Activated naive CD8-positive, alpha-beta T cell treated with anti-CD3 and anti-CD28 coated beads, Interleukin-2, amount 10 ng/mL, durations not matched to agents 7 days and 5 days (primary cell): ENCODE measurements at places on chromosomes 3 and 15. TPM values are rescaled to one million over a fixed set of nuclear protein-coding genes. Genes with fewer than 3 reads are reported as not detected.

The KBTBD8 gene
- total RNA-seq = 9.2 TPM

DNA sequence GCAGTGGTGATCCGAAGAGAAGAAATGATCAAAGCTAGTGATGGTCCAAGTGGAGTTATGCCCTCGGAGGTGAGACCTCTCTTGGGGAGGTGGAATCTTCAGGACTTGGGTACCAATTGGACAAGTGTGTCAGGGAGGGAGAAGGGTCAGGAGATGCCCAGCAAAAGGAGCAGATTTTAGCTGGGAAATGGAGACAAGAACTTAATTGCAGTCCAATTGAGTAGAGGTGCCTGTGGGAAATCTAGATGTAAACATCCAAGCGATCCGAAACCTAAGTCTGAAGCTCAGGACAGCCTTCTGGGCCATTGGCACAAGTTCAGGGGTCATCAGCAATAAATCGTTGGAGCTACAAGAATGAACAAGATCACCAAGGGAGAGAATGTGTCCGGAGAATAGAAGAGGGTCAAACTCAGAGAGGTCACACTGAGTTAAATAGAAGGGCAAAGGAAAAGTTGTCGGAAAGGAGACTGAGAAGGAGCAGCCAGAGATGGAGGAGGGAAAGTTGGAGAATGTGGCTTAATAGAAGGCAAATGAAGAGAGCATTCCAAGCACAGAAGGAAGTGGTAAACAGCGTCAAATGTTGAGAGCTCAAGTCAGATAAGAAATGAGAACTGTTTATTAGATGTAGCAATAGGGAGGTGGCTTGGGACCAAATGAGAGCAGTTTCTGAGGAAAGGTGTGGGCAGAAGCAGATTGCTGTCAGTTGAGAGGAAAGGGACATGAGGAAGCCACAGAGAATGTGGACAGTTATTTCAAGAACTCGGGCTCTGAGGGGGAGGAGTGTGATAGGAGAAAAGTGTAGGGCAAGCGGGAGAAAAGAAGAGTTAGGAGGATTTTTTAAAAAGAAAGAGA, 64.2 kb upstream of the FNDC3B start:
- no peak for DNase-seq

DNA sequence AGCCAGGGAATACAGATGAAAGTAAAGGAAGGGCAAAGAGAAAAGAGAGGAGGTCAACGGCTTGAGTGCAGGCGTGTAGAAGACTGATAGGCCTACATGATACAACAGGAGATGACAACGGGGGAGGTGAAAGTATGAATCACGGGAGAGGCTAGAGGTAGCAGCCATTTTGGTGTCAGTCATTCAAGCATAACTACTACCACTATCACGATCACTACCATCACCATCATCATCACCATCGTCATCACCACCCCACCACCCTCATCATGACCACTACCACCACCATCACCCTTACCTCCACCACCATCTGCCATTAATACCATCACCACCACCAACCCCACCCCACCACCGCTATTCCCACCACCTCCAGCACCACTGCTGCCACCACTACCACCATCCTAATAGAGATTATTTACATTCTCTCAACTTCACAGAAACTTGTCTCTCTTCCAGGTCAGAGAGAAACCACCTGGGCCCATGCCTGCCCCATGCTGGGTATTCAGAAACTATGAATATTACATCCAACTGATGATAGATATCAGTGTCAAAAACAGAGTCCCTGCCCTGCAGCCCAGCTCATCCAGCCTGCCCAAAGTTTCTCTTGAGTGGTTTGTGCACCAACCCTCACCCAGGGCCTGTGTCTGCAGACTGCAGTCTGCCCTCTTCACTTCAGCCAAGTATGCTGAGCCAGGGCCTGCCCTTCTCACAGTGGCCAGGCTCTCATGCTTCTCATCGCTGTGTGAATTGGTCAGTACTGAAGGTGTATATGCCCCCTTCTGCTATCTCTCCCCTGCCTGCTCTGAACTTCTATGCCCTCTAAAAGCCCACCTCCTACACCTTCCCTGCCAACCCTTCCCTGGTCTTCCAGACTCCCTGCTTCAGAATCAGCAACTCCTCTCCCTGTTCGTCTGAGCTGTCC, 215.6 kb upstream of the TLE3 start:
- no peak for DNase-seq

DNA sequence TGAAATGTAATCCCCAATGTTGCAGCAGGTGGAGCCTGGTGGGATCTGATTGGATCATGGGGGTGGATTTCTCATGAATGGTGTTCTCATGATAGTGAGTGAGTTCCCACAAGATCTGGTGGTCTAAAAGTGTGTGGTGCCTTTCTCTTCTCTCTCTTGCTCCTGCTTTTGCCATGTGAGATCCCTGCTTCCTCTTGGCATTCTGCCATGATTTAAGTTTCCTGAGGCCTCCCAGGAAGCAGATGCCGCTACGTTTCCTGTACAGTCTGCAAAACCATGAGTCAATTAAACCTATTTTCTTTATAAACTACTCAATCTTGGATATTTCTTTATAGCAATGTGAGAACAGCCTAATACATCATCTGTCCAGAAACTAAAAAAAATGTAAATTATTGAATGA, 298.3 kb downstream of the MEX3B start:
- no peak for DNase-seq

GRCh38 chr3:188453431-188454384, 299.8 kb downstream of the LPP start:
- DNase-seq = no peak

DNA sequence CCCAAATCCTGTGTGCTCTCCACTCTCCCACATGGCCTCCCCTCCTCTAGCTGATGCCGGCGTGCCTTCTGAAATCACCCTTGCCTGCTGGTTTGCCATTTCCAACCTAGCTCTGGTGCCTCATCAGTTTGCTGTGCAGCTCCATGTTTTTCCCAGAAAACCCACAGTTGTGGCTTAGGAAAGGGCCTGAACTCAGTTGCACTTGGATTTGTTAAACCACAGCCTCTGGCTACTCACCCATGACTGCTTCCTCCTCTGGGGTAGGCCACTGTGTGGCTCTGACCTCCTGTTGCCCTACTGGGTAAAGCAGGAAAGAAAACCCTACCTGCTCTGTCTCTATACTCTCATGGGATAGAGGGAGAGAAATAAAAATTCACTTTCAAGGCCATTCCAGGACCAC, 97.3 kb downstream of the DAPK2 start:
- DNase-seq = no peak

GRCh38 chr3:194189243-194189791, 53.4 kb downstream of the HES1 start:
- DNase-seq = no peak

DNA sequence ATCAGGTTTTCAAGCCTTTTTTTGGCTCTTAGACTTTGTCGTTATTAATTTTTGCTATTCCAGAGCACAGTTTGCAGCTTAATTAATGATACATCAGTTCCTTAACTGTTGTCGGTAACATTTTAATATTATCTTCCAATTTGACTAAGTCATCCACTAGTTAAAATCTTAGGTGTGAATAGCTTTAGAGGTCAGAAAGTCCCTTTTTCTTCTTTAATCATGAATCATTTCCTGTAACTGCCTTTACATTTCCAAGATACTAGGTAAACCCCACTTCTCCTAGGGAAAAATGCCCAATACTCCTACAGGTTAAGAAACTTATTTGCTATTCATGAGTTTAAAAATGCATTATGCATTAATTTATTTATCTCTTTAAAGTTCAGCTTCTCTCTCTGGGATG, 260.9 kb upstream of the CFAP20DC start:
- DNase-seq = no peak

GRCh38 chr3:4531478-4532025, 38.4 kb downstream of the ITPR1 start:
- no peak for DNase-seq

DNA sequence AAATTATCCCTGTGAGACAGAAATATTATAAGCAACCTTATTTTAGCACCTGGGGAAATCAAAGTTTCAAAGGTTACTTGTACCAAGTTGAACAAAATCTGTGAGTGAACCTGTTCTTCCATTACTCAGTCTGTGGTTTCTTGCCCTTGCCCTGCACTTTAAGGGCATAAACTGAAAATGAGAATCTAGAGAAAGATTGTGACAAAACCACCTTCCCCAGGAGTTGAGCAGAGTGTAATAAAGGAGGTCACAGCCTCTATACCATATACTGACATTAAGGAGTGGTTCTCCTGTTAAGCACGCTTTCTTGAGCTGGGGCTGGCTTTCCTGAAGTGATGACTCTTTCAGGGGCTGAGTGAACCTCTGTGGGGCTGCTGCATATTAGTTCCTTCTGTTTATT, 143.4 kb downstream of the PDCD6IP start:
- DNase-seq = no peak

- no peak for DNase-seq
These were observed 575.8 kb downstream of the FHIT start for GRCh38 chr3:60675424-60675823.

GRCh38 chr15:65730549-65731172, 61.4 kb downstream of the DENND4A start:
- no peak for DNase-seq

GRCh38 chr3:194130807-194131589, 5.0 kb upstream of the HES1 start:
- DNase-seq = no peak

The PCCB gene
- total RNA-seq = 25.2 TPM

DNA sequence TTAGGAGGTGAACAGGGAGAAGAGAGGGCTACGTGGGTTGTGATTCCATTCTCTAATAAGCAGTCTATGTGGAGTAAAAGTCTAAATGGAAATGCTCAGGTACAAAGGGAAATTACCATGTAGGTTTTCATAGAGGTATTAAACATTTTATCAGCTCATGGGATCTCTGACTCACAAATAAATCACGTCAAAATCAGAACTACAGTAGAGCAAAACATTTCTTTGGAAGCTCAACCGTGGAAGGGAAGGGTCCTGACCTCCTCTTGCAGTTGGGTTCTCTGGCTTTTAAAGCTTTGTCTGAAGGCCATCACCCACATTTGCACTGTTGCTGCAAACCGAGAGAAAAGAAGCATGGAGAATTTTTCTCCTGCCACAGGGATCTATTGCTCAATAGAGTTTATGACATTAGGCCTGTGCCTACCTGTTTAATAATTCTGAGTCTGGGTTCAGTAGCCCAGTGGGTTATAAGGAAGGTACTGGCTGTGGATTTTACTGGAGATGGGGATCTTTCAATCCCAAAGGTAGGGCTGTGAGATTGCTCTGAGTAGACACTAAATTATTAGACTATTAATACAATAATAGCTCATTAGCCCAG, 24.2 kb upstream of the PGPEP1L start:
- DNase-seq = no peak
